ENCODE measurements at places on chromosomes 6 and 20.

DNA sequence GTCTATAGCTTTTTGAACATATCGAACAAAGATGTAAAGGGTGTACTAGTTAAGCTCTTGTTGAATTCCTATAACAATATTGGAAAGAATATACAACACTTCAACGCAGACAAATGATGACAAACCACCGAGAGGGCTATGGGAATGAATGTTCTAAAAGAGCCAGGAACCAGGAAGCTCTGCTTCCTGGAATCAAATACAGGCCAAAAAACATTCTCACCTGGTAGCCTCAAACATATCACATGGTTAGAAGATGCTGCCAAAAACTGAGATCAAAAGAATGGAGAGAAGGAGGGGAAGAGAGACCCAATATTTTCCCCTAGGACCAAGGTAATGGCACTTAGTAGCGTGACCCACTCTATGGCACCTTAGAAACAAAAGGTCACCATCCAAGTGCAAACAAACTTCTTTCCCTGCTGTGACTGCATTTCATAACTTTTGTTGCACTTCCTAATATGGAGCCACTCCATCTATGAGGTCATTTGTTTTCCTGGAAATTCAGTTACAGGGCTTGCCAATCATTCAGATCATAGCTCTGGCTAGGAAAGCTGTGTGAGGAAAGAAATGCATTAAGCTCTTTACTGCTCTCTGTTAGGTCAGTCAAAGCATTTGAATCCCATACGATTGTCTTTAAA is 199.2 kb upstream of the NT5E start:
- no peak for DNase-seq

DNA sequence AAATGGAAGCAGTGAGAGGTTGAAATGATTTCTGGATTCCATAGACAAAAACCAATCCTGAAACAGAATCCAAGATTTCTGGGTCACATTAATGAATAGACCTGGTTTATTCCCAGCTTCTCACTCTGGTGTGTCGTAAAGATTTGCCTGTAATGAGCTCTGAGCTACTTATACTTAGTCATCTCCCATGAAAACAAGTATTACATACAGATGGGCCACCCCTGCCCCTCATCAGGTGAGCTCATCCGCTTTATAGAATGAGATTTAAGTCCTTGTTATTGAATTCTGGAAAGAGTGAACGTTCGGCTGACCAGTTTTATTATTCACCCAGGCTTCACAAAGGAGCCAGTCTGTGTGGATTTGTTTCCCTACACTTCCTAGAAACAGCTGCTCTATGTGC is 47.1 kb upstream of the TMEM181 start:
- DNase-seq, result peak; percentile 0

DNA sequence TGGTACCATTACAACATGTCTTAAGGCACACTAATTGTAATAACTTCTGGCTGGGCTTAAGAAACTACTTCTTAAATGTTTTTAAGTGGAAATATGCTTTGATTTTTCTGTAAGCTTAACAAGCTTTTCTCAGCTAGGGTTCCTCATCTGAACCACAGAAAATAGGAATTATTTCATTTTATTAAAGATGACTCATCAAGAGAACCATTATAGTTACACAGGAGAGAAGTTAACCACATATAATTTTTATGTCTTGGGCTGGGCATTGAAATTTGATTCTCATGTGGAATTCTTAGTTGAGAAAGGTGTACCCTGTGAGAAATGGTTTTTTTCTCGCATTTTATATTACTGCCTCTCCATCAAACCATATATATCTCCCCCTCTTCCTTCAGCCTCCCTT is 75.1 kb downstream of the QKI start:
- no peak for DNase-seq

- no peak for DNase-seq
Measured at GRCh38 chr6:166987930-166988329, 11.3 kb upstream of the CEP43 start.

GRCh38 chr20:18224968-18225568 is 63.3 kb upstream of the ZNF133 start:
- peak; percentile 77 for DNase-seq

- DNase-seq, result peak; percentile 51
Measured at GRCh38 chr6:50791900-50792508, 26.7 kb upstream of the TFAP2B start.

- no peak for DNase-seq
Measured at GRCh38 chr20:59787538-59787890, 145.9 kb downstream of the SYCP2 start.

DNA sequence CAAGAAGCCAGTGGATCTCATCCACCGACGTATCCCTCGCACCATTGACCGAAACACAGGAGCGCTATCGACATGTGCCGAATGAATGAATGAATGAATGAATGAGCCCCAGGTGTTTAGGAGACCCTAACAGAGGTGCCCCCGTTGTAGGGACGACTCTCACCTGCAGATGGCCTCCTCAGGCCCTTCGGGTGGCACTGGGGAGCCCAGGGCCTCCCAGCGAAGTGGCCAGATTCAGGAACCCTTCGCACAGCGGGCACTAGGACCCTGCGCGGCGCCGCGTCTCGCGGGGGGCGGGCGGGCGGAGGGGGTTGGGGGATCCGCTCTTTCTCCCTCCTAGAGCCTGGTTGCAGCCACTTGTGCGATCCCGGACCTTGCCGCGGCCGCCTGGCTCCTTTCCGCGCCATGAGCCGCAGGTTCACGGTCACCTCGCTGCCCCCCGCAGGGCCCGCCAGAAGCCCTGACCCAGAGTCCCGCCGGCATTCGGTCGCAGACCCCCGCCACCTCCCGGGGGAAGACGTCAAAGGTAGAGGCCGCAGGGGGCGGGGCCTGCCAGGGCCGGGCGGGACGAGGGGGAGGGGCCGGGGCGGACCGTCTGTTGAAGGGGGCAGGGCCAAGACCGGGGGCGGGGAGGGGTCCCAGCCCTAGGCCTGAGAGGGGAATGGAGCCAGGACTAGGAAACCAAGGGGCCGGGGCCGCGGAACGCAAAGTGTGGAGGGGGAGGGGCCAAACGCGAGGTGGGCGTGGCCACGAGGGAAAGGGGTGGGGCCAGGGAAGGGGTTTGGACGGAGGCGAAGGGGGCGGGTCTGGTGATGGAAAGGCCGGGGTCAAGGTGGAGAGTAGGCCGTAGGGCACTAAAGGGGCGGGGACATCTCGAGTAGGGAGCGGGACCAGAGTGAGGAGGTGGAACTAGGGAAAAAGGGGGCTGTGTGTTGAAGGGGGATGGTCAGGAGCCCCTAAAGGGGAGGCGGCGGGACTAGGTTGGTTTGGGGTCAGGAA is 7.4 kb upstream of the SLC12A5 start:
- DNase-seq, result peak; percentile 100

DNA sequence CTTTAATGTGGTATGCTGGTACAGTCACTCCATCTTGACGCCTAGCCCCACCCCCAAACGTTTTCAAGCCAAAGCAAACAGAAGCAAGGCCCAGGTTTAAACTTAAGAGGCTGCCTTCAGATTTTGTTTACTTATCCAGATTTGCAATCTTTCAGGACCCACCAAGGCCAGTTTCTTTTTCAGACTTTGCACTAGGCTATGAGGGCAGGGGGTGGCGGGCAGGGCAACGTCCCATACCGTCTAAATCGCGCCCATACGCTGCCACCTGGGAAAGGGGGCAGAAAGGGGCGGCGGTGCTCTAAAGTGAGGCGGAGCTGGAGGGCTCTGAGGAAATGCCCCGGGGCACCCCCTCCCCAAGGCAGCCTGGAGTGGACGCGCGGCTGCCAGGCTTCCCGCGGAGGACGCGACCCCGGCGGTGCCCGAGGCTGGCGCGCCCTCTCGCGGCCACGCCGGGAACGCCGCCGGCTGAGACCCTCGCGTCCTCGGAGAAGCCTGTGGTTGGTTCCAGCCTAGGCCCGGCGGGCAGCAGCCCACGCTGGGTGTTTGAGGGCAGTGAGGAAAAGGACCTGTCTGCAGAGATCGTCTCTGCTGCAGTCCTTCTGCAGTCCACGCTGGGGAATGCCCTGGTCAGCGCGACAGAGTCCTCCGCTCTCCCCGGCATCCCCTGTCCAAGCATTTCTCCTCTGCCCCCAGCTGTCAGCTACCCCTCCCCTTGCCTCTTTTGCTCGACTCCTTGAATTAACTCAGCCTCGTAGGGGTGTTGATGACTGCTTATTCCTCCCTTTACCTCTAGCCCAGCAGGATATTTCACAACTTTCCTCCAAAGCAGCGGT is 129.2 kb upstream of the PRND start:
- peak; percentile 88 for DNase-seq

GRCh38 chr20:37895166-37895565 is 7.8 kb upstream of the VSTM2L start:
- no peak for DNase-seq

DNA sequence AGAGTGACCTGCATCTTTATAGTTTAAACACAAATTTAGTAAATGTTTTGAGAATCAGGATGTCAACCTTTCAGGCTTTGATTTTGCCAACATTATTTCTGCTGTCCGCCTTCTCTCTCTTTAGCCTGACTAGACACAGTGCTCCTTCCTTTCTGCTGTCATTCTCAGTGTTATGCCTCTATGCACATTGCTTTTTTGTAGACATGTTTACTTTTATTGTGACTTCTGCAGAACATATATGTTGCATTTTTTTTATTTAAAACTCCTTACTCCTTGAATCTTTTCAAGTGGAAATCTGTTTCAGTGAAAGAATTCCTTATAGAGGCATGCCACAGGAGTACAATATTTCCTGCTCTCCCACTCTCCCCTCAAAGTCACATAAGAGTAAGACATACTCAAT is 64.2 kb downstream of the LAMA4 start:
- no peak for DNase-seq

DNA sequence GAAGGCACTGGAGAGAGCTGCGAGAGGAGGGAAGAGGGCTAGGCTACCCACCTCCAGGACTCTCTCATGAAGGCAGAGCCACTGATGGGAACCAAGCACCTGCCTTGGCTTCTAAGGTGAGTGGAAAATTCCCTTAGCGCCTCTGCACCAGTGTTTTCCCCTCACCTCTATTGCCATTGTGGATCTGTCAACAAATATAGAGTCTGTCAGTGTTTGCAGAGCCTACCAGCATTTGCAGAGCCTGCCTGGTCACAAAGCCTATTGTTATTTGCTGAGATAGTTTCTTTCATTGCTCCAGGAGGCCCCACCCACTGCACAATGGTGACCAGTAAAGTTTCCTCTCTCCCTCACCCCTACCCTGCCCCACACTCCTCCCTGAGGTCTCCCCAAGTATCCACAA is 141.9 kb downstream of the MRPL14 start:
- DNase-seq, result peak; percentile 34

DNA sequence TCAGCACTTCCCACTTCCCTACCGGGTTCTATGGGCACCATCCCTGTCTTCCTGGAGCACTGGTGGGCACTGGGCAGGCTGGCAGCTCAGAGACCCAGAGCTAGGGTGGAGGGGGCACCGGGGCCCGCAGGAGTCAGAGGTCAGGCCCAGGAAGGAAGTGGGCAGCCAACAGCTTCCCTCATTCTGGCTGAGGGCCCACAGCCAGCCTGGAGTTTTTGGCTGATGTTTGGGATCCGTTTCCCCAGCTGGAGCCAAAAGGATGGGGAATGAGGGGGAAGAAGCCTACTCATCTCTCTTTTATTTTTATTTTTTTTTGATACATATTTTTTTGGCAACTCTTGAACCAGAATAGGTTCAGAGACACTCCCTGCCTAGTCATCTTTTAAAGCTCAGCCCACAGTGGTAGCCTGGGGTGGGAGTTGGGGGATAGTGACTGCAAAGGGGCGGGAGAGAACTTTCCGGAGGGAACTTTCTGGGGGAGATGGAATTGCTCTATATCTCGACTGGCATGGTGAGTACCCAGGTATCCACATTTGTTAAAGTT is 54.2 kb upstream of the MLN start:
- DNase-seq, result no peak

DNA sequence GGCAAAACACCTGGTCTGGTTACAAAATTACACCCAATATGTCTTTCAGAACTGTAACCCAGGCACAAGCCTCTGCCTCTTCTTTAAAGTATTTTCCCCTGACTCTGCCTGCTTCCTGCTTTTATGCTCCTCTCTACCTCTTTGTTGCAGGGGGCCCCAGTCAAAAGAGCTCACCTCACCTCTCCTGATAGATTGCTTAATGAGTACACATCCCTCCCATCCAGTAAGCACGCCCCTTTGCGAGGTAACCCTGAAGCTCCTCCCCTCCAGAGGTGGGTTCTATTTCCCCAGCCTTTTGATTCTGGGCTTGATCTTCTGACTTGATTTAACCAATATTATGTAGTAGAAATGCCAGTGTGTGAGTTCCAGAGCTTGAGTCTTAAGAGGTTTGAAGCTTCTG is 56.6 kb upstream of the EYA2 start:
- peak; percentile 70 for DNase-seq

- no peak for DNase-seq
Measured at GRCh38 chr6:43825187-43826115, 55.4 kb downstream of the VEGFA start.

DNA sequence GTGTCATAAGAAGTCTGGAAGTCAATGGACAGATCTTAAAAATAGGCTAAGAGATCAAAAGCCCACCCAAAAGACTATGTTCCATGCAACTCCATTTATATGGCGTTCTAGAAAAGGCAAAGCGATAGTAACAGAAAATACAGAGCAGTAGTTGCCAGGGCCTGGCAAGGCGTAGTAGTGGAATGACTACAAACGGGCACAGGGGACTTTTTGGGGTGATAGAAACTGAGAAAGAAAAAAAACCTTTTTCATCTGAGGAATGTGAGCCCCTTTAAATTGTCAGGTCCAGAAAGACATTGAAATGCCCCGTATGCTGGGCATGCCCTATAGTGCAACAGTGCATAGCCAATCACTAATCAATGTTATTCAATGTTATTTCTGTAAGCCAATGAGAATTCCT is 47.2 kb upstream of the FAM50B start:
- no peak for DNase-seq

DNA sequence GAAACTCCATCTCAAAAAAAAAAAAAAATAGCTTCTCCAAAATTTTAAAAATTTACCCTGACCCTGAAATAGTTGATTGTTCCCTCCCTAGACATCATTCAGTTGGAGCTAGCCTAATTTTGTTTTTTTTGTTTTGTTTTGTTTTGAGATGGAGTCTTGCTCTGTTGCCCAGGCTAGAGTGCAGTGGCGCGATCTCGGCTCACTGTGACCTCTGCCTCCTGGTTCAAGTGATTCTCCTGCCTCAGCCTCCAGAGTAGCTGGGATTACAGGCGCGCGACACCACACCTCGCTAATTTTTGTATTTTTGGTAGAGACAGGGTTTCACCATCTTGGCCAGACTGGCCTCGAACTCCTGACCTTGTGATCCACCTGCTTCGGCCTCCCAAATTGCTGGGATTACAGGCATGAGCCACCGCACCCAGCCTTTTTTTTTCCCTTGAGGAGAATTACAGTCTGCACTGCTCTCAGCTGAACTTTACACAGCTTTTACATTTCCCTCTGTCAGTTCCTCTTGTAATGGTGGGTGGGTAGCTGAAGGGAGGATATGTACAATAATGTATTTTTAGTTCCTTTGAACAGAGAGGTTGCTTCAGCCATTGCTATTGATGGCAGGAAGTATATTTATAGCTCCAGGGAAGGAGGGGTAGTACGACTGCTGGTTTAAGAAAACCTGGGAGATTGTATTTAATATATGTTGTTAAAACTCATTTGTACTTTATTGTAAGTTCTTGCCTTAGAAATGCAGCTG is 27.7 kb downstream of the PTPRA start:
- no peak for DNase-seq

- DNase-seq, result peak; percentile 28
Measured at GRCh38 chr6:35310265-35310831, 12.7 kb downstream of the DEF6 start.

Measured in endodermal cell (in vitro differentiated cells).